ENCODE measurements at places on chromosomes 5 and 9. TPM values are rescaled to one million over a fixed set of nuclear protein-coding genes. Genes with fewer than 3 reads are reported as not detected.

BTNL3 gene
- total RNA-seq: not detected

TLX3 gene
- total RNA-seq: 0.32 TPM

SERF1A gene
- total RNA-seq: 6.7 TPM

COL27A1 gene
- total RNA-seq: 21.5 TPM

PCDHGB4 gene
- total RNA-seq: 11.7 TPM

CER1 gene
- 0.74 TPM for total RNA-seq

SHISAL2B gene
- not detected for total RNA-seq

PCDHGC3 gene
- 62.8 TPM for total RNA-seq

RORB gene
- 0.74 TPM for total RNA-seq

FOXD4L5 gene
- total RNA-seq: 0.05 TPM

CDO1 gene
- 21.1 TPM for total RNA-seq

All from urinary bladder (tissue), 4 donors.